GOT3 (cell line): ENCODE measurements at places on chromosomes 2 and 18.

- no peak for DNase-seq
These were observed 961.3 kb downstream of the SOCS6 start for GRCh38 chr18:71250191-71250590.

DNA sequence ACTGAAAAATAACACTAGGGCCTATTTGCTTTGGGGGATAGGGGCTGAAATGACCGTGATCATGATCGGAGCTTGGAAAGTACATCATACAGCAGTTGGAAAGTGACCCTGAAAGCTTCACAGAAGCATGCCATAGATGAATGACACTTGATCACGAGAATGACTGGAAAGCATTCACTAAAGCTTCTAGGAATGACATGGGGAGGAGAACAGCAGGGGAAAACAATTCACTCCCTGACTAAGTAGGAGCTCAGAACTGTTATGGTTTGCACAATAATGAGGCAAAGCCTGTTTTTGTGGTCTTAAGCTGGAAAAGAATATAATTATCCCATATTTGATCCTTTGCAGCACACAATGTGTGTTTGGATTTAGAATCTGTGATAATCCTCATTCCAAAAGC lies 237.5 kb downstream of the NOL4 start:
- DNase-seq = no peak

- no peak for DNase-seq
These were observed 277.2 kb upstream of the MGAT5 start for GRCh38 chr2:133976659-133977058.

DNA sequence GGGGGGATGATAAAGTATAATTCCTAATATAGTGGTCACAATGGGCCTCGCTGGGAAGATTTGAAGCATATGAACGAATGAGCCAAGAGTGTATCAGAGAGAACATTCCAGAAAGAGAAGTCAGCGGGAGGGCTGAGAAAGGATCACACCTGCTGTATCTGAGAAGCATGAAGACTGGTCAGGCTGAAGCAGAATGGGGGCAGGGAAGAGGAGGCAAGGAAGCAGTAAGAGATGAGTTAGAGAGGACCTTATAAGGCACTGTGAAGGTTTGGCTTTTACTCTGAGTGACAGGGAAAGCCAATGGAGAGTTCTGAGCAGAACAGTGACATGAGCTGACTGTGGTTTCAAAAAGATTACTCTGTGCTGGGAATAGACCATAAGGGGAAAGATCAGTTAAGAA lies 73.5 kb downstream of the CHN1 start:
- DNase-seq = no peak

GRCh38 chr2:19119326-19120001 lies 239.0 kb downstream of the OSR1 start:
- no peak for DNase-seq

DNA sequence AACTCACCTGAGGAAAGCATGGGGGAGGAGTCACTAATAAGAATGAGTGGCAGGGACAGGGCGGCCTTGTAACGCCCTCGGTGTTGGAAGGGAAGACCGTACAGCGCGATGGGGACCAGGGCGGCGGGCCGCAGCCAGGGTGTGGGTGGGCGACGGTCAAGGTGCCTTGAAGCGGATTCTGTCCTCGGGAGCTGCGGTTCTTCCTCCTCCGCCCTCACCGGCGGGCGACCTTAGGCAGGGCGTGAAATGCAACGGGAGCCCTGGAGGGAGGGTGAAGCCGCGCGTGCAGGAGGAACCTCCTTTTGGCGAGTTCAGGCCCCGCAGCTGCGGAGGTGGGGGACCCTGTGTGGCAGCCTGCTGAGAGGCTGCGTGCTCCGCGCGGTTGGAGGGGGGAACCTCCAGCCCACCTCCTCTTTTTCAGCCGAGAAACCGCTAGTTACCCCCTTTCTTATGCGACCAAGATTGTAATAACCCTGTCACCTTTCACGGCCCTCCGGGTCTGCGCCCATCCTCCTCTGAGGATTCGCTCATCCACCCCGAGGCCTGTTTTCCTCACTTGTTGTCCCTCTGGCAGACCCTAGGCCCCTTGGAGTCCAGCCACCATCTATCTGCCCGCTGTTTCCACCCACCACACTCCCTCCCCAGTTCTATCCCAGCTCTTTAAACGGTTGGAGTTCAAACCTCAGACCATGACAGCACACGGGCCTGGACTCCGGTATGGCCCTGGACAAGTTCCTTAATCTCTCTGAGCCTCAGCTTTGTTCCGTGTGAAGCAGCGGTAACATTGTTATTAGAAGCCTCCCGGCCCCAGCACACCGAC lies 823 bp upstream of the RNU2-63P start:
- DNase-seq = no peak

DNA sequence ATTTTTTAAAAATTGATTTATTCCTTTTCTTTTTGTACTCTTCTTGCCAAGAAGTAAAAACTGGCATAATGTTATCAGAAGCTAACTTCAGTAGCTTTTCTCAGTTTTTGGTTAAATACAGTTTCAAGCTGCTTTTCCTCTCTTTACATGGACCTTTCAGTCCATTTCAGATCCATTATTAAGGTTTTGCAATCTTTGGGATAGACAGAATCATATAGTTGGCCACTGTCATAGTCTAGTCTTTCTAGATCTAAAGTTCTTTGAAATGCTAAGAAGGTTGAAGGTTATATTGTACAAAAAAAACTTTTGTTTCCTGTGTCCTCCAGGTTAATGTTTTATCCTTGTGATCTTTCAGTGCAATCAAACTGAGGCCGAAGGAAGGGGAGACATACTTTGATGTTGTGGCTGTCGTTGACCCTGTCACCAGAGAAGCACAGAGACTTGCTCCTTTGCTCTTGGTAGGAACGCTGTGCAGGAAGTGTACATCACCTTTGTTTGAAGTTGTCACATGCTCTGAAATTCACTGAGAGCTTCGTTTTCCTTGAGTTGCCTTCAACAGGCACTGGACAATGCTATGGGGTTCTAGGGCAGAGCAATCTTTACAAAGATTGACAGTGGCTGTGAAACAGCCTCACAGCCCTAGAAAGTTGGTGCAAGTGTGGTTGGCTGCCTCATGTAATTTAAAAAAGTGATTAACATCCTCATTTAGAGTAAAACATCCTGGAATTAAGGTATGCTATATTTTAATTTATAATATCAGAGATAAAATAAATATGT lies 79.1 kb downstream of the UGGT1 start:
- no peak for DNase-seq

DNA sequence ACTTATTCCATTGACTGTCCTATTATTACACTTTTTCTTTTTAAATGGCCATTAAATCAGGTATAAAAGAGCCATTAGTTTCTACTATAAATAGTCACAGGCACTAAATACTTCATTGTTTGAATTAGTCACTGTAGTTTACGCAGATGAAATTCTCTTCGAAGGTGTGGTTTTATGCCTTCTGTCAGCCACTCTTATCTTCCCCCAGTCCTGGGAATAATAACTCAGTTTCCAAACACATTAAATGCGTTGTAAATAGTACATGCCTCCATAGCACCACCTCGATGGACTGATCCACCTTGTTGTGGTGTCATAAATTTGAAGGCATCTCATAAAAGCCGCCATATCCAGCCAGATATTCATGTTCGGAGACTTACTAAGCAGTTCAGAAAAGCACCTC lies 72.1 kb upstream of the PARD3B start:
- no peak for DNase-seq

DNA sequence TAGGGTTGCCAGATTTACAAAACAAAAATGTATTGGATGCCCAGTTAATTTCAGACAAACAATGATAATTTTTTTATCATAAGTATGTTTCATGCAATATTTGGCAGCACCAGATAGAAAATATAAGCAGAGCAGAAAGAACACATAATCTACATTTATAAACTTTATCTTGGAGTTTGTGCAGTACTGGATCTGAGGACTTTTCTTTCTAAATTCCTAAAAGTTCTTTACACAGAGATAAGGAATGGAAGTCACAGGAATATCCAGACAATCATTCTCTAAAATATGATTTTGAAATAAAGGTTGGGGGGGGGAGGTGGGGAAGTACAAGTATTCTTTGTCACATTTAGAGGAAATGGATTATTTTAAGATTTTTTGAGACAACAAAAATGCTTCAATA lies 28.8 kb upstream of the MC4R start:
- DNase-seq = no peak

GRCh38 chr18:69400976-69401225 lies 213 bp downstream of the DOK6 start:
- DNase-seq = no peak

GRCh38 chr18:11279461-11279860 lies 130.1 kb upstream of the PIEZO2 start:
- DNase-seq = no peak

DNA sequence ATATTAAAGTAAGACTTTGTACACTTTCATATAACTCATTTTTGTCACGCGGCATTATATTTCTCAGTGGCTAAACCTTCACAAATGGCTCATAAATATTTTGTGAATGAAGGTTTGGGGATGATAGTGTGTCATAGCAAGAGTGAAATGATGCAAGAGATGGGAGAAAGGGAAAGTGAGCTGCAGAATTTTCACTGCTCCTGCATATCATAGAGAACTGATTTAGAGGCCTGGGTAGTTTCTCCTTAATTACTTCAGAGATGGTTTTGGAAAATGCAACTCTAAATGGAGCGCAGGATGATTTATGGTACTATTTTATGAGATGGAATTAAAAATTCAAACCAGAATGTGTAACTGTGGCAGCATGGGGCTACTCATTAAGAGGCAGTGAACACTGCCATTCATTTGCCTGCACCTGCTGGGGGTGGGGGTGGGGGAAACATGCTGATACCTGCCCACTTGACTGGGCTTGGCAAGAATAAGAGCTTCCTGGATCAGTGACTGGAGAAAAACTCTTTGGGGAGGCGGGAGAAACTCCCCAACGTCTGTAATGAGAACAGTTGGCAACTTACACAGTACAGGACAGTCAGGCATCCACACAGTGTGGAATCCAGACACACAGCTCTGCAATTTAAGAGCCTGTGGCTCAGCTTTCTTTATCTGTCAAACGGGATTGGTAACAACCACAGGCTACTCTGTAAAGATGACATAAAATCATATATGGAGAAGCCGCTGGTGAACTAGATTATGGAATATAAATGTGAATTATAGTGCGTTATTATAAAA lies 941.9 kb downstream of the SLC4A3 start:
- DNase-seq = no peak

GRCh38 chr2:1721706-1722646 lies 22.3 kb downstream of the PXDN start:
- DNase-seq = no peak

GRCh38 chr2:24597181-24597870 lies 106.3 kb downstream of the NCOA1 start:
- no peak for DNase-seq

DNA sequence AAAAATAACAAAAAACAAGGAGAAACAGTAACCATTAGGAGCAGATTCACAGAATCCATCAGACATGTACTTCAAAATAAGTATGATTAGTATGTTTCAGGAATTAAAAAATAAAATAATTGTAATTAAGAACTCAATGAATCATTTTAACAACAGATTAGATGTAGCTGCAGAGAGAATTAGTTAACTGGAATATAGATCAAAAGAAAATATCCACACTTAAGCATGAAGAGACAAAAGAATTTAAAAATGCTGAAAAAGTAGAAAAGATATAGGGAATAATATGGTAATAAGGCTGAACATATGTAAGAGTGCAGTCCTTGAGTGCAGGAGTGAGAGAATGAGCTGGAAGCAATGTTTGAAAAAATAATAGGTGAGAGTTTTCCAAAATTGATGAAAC lies 24.1 kb upstream of the OR6B3 start:
- no peak for DNase-seq

DNA sequence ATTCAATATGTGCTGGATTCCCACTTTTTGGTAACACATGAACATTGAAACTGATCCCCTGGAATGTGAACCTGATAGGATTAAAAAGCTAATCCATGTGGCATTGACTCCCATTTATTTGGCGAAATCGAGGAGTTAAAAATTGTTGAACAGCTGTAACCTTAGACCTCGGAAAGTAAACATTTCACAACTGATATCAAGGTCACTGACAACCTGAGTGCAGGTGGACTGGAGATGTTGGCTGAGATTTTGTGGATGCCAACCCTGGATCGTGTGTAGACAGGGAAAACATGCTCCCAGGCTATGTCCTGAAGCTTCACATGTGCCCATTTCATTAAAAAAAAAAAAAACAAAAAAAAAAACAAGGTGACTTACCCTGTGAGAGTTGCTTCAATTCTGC lies 204.8 kb downstream of the SETBP1 start:
- DNase-seq = no peak

DNA sequence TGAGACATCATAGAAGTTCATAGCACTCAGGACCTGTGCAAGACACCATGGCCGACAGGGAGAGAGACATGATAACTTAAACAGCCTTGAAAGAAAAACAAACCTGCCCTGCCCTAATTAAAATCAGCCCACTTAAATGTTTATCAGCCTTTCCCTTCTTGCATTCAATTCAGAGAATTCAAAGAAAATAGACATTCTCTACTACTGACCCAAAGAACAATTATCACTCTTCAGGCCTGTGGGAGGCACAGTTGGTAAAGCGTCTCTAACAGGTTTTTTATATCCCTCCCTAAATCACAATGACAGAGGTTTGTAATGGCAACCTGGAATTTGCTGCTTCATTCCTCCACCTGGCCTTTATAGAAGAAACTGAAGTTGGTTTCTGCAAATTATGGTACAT lies 1.7 kb downstream of the CDK15 start:
- DNase-seq = no peak

GRCh38 chr2:18065249-18065648 lies 186.8 kb downstream of the KCNS3 start:
- DNase-seq = no peak

DNA sequence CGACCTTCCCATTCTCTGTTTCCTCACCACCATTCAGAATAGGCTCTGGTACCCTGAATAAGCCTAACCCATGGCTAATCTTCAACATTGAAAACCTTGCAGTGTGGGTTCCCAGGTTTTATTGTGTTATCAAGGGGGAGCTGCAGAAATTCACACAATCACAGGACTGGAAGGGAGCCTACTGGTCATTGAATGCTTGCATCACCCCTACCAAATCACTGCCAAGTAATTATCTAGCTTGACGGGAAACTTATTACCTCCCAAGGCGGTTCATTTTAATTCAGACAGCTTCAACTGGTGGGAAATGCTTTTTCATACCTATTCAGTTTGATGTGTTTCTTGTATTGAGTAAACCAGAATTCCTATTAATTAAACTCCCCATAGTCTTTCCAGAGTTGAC lies 33.6 kb upstream of the EFEMP1 start:
- no peak for DNase-seq
